ENCODE measurements at places on chromosomes 6 and 20. TPM values are rescaled to one million over a fixed set of nuclear protein-coding genes. Genes with fewer than 3 reads are reported as not detected.

Gene BPIFB4
- not detected for total RNA-seq

- peak; percentile 13 for DNase-seq
Observed at GRCh38 chr6:46090115-46091079, 39.4 kb upstream of the ENPP4 start.

Gene EEF1A1
- 8,216 TPM for total RNA-seq

DNA sequence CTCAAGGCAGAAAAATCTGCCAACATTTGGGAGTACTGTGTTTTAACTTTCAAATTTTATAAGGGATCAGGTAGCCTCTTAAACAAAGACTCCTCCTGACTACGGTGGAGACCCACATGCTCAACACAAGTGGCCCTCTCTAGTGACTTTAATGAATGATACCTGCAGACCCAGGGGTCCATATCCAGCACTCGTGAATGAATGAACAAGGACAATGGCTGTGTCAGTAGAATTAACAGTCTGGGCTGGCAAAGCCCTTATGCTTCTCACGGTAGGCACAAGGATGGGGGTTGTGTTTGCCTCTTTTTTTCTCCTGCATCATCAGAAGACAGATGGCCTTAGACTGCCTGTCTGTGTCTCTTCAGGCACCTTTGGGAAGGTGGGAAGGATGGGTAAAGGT, 112.6 kb upstream of the TRAF3IP2 start:
- DNase-seq, result no peak

DNA sequence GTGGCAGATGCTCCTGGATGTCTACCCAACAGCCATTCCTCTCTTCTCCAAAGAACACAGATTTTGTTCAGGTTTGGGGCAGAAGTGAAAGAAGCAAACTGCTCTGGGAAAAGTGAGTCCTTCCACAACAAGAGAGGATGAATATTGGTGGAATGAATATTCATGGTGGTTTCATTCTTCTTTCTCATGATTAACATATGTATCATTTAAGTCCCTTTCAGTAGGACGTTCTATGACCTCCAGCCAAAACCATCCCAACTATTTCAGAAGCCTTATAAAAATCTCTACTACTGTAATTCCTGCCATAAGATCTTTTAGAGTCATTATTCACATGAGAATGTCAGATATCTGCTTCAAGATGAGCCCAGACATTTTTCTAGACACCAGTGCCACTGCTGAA, 44.4 kb downstream of the MDN1 start:
- DNase-seq, result no peak

GRCh38 chr6:153032255-153032882, 29.9 kb upstream of the MTRF1L start:
- peak; percentile 51 for DNase-seq

- no peak for DNase-seq
Observed at GRCh38 chr6:51450958-51451357, 632.3 kb downstream of the TFAP2B start.

Measured in astrocyte (in vitro differentiated cells and primary cell).